T-cell (primary cell): ENCODE measurements at places on chromosomes 3 and 15.

DNA sequence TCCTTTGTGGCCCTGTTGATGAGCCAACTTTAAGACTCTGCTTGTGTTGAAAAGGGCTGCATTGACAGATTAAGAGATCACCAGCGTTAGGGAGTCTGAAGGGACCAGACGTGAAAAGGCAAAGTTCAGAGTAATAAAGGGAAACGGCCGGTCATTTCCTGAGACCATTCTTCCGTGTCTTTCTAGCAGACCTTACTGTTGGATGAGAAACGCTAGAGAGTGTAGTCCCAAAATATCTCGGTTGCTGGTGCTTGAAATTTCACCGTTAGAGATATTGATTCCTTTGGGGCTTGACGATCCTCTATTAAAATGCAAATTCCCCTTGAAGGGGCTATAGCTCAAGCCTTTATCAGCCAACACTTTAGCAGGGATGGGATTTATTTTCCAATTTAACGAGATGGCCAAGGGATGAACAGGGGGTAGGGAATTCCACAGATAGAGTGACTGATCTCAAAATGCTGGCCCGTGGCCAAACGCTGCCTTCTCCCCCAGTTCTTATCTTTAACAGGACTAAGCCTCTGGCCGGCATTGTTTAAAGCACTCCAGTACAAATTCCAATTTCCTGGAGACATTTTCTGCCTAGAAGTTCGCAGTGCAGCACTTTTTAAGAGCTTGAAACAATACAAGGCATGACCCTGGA, 250.4 kb downstream of the TJP1 start:
- H3K4me1 ChIP-seq = no peaks in the 10 kb centered on the region
- DNase-seq = no peak
- no peak overlapping the region for H3K27ac ChIP-seq
- no peaks in the 10 kb centered on the region for H3K36me3 ChIP-seq

DNA sequence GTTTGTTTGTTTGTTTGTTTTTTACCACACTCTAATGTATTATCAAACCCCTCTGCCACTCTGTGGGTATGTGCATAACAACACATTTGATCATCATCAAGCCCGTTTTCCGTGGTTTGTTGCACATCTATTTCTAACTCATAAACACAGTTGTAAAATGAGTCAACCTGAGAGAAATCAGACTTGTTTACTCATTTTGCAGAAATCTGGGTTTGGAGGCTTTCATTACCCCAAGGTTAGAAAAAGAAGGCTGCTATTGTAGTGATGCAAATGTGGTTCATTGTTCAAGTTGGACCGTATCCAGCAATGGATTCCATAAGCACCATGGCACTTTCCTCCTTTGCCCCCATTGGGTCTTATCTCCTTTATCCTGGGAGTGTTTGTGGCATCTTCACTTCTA, 353.2 kb upstream of the SOX2 start:
- no peaks in the 10 kb centered on the region for H3K4me1 ChIP-seq
- no peak overlapping the region for H3K27ac ChIP-seq
- no peaks in the 10 kb centered on the region for H3K36me3 ChIP-seq
- H3K27me3 ChIP-seq = no peaks in the 10 kb centered on the region
- no peak overlapping the region for H3K4me3 ChIP-seq

- H3K27me3 ChIP-seq = no peaks in the 10 kb centered on the region
- no peak for DNase-seq
- no peaks in the 10 kb centered on the region for H3K36me3 ChIP-seq
- H3K4me1 ChIP-seq = no peaks in the 10 kb centered on the region
These were observed 437.9 kb downstream of the SOX2 start for GRCh38 chr3:182149594-182149993.

GRCh38 chr15:50028326-50028725, 90.7 kb downstream of the ATP8B4 start:
- no peak for DNase-seq
- no peaks in the 10 kb centered on the region for H3K4me1 ChIP-seq
- H3K4me3 ChIP-seq = no peak overlapping the region
- no peaks in the 10 kb centered on the region for H3K27me3 ChIP-seq
- no peaks in the 10 kb centered on the region for H3K36me3 ChIP-seq

- no peak overlapping the region for H3K4me3 ChIP-seq
- no peaks in the 10 kb centered on the region for H3K4me1 ChIP-seq
- peaks cover 39% of the 10 kb centered on the region for H3K27me3 ChIP-seq
- no peak overlapping the region for H3K27ac ChIP-seq
These were observed 128.3 kb downstream of the FBLN2 start for GRCh38 chr3:13677272-13677671.
